ENCODE measurements at places on chromosomes 5 and 9.

GRCh38 chr5:44885903-44886302, 77.2 kb downstream of the MRPS30 start:
- no peak for DNase-seq

DNA sequence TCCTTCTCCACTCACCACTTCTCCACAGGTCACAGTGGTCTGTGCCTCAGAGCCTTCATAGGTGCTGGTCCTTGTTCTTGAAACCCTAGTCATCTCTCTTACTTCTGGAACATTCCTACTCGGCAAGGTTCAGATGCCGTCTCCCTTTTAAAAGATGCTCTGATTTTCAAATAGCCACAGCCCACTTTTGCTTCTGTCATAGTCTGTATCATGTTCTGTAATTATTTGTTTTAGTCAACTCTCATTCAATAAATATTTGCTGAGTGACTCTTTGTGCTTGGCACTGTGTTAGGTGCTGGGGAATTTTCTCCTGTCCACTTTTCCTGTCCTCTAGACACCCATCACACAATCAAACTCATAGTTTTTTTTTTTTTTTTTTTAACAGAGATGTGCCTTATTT, 181.3 kb upstream of the IL12B start:
- no peak for DNase-seq

GRCh38 chr5:95728494-95729114, 2.5 kb upstream of the RHOBTB3 start:
- DNase-seq: no peak

GRCh38 chr5:38104497-38105230, 153.7 kb upstream of the EGFLAM start:
- no peak for DNase-seq

- DNase-seq: no peak
Measured at GRCh38 chr9:94649100-94649819, 9.9 kb upstream of the FBP1 start.

DNA sequence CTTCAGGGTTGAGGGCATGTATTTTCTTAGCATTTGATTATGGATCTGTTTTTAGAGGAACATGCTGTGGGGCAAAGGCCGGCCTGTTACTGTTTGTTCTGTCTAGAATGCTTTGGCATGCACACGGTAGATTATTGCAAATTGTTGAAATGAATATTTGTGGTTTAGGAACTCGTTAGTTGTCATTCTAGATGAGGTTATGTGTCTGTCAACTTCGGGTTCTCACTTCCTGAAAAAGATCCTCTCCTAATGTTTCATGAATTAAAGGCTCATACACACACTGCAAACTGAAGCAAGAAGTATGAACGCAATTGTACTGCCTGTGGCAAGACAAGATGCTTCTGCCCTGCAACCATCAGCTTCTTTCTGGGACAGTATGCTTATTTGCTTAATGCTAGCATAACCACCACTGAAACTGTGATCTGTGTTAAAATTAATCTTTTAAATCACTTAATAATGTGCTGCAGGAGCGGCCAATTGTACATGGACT, 99.6 kb downstream of the BASP1 start:
- no peak for DNase-seq

GRCh38 chr9:131663288-131663687, 76.6 kb downstream of the RAPGEF1 start:
- no peak for DNase-seq

GRCh38 chr5:148740079-148740858, 85.9 kb upstream of the HTR4 start:
- no peak for DNase-seq

DNA sequence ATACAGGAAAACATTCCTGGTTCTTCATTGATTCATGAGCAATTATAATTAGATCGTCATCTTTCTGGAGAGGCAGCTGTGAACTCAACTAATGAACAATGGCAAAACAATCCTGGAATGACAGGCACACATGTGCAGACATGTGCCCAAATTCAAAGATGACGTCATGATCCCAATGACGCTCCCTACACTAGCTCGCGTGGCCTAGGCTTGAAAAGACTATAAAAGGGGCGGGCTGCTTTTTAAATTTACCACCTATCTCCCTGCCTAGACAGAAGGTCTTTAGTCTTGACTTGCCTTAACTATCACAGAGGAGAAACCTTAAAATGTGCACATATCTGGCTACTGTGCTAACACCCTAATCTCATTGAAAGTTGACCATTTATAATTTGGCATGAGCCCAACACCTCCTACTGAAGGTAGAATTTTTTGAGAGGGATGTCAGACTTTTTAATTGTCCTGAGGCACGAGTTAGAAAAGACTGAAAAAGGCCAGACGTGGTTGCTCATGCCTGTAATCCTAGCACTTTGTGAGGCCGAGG, 88.2 kb downstream of the PRRT1B start:
- peak; percentile 32 for DNase-seq

GRCh38 chr9:74499770-74500583, 2.8 kb downstream of the RORB start:
- no peak for DNase-seq

- no peak for DNase-seq
Measured at GRCh38 chr5:142356349-142356715, 31.5 kb upstream of the SPRY4 start.

DNA sequence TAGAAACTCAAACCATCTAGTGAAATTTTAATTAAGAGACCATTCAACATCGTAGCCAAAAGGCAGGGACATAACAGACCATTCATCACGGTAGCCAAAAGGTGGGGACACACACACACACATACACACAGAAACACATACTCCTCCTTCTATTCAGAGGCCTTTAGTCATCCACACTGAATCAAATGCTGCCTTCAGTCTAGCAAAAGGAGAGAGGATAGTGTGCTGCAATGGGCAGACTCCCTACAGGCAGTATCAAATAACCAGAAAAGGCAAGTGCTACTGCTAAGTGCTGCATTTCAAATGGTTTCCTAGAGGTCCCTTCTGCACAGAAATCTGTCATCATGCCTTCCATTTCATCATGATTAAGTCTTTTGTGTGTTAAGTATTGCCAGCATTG, 303.9 kb downstream of the TRIM32 start:
- DNase-seq: no peak

GRCh38 chr9:132591244-132591643, 8.8 kb downstream of the BARHL1 start:
- DNase-seq: no peak

DNA sequence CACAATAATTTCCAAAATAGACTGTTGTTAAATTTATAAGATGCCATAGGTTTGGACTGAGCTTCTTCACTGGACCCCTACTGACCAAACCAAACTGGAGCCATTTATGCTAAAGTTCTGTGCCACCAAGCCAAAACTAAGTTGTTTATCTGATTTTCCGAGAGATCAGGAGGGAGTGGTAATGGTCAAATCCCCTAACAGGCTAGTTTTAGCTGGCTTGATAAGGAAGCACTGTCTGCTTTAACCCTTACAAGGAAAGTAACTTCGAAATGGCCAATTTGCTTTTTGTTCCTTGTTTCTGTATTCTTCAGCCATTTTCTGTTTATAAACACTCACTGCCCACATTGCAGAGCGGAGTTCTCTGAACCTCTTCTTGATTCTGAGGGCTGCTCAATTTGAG, 246.8 kb upstream of the TUT7 start:
- DNase-seq: no peak

GRCh38 chr5:149466457-149466972, 84.7 kb downstream of the CSNK1A1 start:
- DNase-seq: no peak

DNA sequence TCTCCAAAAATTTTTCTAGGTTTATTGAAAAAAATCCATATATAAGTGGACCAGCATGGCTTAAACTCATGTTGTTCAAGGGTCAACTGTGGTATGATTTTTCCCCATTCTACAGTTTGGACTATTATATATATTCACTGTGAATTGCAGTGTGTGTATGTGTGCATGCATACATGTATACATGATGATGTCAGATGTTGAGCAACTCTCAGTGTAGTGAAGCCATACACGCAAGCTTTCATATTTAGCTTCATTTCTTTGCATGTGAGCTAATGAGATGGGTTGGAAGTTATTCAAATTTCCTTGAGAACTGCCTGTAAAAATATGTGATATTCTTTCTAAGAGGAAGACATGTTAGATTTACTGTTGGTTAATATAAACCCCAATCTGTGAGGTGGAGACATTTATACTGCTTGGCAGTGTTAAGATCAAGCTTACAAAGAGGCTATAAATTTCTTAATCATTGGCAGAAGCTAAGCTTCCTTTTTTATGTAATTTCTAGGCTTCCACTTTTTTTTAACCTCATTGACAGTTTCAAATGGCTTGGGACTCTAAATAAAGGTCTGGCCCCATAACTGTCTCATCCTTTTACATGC, 134.8 kb downstream of the GABRG2 start:
- no peak for DNase-seq

DNA sequence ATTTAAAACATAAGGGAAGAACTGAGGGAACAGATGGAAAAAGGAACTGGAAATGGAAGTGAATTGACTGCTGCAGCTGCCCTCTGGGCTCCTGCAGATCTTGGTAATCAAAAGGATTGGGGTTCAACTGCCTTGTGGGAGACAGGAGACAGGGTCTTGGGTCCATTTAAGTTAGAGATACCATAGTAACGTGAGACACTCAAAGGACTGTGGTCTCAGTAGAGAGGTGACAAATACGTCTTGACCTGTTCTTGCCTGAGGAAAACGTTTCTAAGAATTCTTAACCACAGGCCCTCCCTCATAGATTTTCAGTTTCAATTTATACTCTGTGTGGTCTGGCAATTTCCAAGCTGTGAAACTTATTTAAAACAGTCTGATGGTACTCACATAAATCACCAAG, 100.8 kb upstream of the DHFR start:
- no peak for DNase-seq

DNA sequence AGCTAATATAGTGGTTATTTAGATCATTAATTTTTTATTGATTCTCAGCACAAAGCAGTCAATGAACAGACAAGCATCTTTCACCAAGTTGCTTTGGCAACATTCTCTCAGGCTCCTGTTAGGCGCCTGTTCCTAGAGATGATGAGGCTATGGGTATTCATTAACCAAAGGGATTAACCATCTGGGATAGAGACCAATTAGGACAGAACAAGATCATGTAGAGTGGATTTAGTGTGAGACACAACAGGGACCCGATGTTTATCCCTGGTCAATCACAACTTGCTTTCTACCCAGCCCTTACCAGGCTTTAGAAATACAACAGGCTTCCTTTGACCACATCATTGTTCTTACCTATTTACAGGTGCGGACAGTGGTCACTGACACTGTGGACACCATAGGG, 82.2 kb downstream of the PJA2 start:
- DNase-seq: no peak

DNA sequence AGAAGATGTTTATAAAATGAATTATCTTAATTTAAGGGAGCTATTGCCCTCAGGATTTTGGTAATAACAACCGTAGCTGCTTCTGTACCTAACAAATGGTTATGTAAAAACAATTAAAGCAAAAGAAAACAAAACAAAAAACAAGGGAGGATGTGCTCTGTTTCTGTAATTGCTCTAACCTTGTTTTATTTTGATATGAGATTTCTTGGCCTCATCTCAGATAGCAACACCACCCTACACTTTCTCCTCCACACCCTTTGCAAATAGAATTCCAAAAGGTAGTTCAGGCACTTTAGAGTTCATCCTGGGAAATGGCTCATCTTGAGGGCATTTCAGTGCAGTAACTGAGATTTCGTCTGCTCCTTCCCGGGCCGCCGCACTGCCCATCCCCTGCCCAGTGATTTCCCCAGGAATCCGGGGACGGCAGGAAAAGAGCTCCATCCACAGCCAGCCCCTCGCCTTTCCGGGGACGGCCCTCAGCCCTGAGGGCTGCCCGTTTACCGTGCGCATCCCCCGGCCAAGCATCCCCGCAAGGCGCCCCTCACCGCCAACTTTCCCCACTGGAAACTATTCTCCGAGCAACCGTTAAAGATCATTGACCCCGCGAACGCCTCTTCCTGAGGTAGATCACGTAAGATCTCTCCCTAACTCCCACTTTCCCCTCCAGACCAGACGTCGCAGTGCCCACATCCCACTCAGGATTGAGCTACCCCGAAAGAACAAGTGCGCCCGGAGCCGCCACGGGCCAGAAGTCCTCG, 1.2 kb downstream of the FNBP1 start:
- DNase-seq: no peak

GRCh38 chr5:96198356-96199058, 234.5 kb downstream of the PCSK1 start:
- DNase-seq: no peak

DNA sequence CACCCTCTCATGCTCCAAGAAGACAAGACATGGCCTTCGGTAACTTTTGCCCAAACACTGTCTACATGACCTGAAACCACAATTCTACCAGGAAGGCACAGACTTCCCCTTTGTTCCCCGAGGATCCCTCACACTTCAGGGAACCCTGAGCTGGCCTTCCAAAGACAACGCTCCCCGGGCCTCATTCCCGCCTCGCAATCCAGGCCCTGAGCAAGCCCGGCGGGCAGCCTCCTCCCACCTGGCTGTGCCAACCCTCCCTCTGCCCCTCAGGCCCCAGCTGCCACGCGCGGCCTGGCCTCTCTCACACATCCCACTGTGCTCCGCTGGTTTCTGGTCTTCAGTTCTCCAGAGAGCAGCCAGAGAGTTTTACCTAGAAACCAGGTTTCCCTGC, 7.3 kb downstream of the QSOX2 start:
- no peak for DNase-seq

GRCh38 chr9:35552376-35552775, 52.7 kb upstream of the TESK1 start:
- no peak for DNase-seq

GRCh38 chr5:112492291-112492690, 73.2 kb upstream of the EPB41L4A start:
- DNase-seq: no peak

Data from SHP77 treated with DMSO at 0.1 percent for 48 hours (cell line).